SHP77 treated with DMSO at 0.1 percent for 48 hours (cell line): ENCODE measurements at places on chromosomes 2 and 18.
A peak's percentile ranks its signal among the peaks of the same experiment; 100 is the strongest.

GRCh38 chr2:207107551-207107950 lies 58.2 kb downstream of the KLF7 start:
- DNase-seq: no peak

DNA sequence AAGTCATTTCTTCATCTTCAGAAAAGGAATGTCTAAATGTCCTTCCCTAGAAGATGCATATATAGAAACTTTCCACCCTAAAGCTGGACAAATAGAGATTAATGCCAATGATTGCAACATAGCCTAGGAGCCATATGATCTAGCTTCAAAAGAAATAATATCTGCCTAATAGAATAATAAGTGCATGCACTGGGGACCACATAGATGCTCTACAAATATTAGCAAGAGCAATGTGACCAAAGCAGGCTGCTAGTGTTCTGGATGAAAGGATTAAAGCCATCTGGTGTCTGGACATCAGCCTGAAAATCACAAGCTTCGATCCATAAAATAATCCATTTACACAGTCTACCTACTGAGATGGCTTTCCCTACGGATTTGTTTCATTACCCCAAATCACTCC lies 280.1 kb upstream of the KLHL14 start:
- no peak for DNase-seq

- no peak for DNase-seq
Observed at GRCh38 chr2:136613096-136613495, 152.2 kb upstream of the THSD7B start.

DNA sequence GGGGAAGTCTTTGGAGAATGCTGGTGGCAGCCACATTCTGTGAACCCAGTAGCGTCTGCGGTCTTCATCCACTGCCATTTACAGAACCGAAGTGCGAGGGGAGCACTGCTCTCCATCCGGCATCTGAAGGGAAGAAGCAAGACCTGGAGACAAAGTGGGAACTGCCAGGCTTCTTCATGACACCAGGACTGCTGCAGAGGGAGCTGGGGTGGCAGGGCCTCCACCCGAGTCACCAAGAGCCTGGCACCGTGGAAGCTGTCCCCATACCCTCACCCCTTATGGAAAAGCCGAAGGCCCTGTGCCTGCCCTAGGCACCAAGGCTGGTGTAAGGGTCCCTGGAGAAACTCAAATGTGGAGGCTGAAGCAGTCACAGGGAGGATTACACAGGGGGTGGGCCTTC lies 79.8 kb downstream of the CIB4 start:
- no peak for DNase-seq

DNA sequence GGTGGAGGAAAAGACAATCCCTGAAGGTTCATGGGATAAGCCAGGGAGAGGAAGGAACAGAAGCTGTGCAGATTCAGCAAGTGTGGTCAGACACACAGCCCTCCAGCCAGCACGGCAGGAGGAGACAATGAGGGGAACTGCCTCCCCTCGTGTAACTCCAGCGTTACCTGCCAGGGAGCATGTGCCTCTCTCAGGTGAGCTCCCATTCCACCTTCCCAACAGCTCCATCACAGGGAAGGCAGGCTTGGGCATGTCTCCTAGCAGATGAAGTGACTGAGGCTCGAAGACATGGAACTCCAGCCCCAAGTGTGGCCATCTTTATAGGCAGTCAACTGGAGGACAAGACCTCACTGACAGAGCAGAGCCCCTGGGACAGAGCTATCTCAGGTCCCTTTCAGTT lies 47.4 kb downstream of the ZBTB7C start:
- no peak for DNase-seq

DNA sequence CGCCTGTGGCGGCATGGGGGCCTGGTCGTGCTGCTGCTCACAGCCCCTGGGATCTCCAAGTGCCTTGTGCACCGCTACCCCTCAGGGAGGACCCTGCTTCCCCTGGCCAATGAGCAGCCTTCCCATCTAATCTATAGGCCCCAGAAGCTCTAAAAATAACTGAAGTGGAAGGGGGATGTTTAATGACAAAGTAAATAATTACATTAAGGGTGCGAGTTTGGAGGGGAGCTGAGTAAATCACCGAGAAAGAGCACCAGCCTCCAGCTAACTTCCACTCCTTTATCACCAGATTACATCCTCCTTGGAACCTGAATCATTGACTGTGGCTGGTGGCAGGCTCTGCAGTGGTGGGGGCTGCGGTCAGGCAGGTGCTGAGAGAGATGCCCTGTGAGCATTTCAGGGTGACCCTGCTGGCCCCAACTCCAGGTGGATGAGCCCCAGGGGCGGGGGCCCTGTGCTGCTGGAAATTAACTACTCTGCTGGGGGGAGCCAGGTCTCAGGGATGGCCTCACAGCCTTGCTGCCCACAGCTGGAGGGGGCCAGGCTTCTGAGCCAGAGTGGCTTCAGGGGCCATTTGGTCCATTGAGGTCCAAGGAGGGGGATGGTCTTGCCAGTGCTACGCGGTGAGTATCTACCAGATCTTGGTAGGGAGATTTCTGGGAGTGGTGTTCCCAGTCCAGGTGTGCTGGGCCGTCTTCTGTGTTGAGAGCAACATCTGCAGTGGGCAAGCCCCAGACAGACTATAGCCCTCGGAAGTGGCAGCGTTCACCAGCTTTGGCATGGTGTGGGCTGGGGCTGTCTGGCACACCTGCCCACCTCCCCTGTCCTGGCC lies 74.2 kb downstream of the GLI2 start:
- no peak for DNase-seq

GRCh38 chr2:186590759-186591505 lies 1.1 kb downstream of the ITGAV start:
- peak; percentile 51 for DNase-seq

DNA sequence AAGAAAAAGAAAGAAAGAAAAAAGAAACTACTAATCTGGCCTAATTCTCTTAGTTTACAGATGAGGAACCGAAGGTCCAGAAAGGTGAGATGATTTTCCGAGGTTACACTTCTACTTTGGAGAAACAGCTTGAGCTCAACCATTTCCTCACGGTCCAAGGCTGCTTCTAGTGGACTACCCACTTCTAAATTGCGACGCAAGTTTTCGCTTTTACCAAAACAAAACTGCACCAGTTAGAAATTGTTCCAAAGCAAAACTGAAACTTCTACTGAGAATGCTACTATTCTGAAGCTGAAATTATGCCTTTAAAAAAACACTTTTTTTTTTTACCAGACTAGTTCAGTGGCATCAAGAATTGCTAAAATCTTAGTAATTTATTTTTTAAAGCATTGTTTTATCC lies 101.6 kb downstream of the INO80D start:
- no peak for DNase-seq

GRCh38 chr2:162403884-162404283 lies 60.0 kb downstream of the GCA start:
- DNase-seq: no peak

DNA sequence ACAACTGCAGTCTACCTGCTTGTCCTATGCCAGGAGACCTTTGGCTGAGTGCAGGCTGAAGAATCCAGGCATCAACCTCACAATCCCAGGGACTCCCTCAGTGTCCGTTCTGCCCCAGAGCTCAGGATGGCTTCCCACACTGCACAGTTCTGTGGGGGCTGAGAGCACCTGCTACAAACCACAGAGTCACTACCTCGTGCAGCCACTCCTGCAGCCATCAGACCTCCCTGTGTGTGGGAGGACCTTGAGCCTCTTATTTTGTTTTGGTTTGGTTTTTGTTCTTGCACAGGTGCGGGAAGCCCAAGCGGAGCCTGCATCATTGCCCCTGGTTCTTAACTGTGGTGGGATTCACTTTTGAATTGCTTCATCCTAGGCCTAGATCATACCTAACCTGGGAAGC lies 31.0 kb downstream of the NAT8 start:
- DNase-seq: no peak

GRCh38 chr2:24871852-24872333 lies 48.1 kb downstream of the ADCY3 start:
- no peak for DNase-seq

- DNase-seq: no peak
Observed at GRCh38 chr2:120934574-120935338, 199.1 kb downstream of the GLI2 start.

DNA sequence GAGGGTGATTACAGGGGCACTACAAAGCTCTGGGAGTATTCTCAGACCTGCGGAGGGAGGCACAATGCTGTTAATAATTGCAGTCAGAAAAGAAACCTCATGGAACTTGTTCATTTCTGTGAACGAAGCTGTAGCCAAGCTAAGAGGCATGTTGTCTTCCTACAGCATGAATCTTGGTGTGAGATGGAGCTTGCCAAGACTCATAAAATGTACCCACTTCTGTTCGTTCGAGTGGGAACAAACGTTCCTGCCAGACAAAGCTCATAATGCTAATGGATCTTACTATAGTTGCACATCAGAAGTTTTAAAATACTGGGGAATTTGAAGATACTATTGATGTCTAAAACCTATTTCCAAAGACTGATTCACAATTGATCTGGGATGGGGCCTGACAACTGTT lies 489.1 kb downstream of the ZEB2 start:
- DNase-seq: no peak

GRCh38 chr2:109601783-109602182 lies 12.0 kb downstream of the SEPTIN10 start:
- no peak for DNase-seq

GRCh38 chr2:111703759-111704158 lies 180.2 kb downstream of the ANAPC1 start:
- DNase-seq: no peak

DNA sequence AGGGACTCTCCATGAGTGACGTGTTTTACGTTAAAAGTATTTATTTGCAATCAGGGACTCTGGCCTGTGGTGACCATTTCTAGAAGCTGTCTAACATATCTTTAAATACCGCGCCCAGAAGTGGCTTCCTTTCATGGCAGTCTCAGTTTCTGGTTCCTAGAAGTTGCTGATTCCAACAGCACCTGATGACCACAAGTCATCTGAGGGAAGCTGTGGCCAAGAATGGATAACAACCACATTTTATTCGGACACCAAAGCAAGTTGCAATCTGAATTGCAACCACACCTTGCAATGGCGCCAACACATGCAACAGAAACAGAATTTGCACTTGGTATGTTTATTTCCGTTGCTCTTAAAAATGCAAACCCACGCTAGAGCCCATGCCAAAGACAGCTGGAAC lies 33.1 kb downstream of the MEX3C start:
- DNase-seq: no peak

GRCh38 chr18:32386471-32386870 lies 84.2 kb downstream of the GAREM1 start:
- no peak for DNase-seq

DNA sequence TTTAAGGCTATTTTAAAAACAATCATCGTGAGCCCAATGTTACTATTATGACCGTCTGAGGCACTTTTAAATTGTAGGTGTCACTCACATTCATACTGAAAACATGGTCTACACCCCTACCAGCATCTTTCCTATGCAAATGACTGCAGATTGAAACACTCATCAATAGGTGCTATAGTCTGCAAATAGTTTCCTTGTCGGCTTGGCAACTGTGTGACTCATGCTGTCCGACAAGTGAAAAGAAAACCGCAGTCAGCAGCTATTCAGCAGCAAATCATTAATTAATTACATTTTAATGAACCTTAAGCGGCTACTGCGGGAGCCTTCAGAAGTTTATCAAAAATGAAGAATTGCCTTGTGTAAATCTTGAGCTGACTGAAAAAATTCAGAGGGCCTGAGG lies 134.4 kb downstream of the FIGN start:
- no peak for DNase-seq

DNA sequence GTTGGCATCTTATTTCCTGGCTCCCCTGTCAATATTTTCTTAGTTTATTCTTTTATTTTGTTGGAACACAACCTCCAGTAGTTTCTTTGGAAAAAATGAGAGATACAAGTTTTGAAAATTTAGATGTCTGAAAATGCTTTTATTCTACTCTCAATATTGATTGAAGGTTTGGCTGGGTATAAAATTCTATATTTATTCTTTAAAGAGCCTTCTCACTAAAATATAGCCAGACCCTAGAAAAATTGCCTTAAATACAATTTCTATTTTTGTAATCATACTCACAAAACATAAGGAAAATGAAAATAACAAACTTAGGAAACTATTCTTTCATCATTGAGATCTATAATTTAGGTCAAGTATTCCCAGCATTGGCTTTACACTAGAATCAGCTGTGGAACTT lies 103.7 kb downstream of the CYP26B1 start:
- no peak for DNase-seq

- DNase-seq: no peak
Observed at GRCh38 chr2:241649927-241650326, 12.4 kb downstream of the ATG4B start.

GRCh38 chr2:240714747-240715725 lies 23.4 kb downstream of the AQP12A start:
- DNase-seq: no peak

GRCh38 chr18:2971741-2972552 lies 41.0 kb downstream of the LPIN2 start:
- no peak for DNase-seq

DNA sequence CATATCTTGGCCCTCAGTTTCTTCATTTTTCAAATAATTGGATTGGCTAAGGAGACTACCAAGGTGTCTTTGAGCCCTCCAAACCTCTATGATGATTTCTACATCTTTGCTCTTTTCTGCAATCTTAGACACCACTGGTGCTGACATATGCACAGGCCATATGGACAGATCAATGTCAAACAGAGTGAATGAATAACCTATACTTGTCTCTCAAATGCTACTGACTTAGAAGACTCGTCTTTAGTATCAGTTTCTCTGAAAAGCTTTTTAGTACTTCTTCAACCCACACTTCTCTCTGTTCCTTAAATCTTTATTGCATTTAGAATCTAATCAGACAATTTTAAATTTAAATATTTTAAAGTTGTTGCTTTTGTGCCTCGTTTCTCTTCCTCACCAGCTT lies 258.2 kb downstream of the LTBP1 start:
- DNase-seq: no peak

GRCh38 chr18:13107074-13107473 lies 111.5 kb upstream of the LDLRAD4 start:
- no peak for DNase-seq

DNA sequence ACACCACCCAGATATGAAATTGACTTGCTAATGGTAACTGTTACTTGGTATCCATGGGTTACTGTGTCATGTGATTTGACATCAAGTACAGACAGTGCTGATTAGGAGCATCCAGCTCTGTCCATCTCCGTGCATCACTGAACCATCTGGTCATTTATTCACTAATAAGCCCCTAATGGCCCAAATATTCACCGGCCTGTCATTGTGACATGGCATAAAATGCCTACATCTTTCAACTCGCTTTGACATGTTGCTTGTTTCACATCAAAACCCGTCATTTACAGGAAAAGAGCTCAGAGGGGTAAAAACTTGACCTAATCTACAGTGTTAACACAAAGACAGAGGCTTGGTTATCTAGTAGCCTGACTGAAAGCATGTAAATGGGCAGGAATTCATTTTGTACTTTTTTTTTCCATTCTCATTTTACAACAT lies 308.9 kb upstream of the ATP5MC3 start:
- no peak for DNase-seq

GRCh38 chr18:3675446-3675845 lies 225.5 kb downstream of the TGIF1 start:
- no peak for DNase-seq

GRCh38 chr18:74819433-74820059 lies 221.9 kb downstream of the ZNF407 start:
- no peak for DNase-seq

DNA sequence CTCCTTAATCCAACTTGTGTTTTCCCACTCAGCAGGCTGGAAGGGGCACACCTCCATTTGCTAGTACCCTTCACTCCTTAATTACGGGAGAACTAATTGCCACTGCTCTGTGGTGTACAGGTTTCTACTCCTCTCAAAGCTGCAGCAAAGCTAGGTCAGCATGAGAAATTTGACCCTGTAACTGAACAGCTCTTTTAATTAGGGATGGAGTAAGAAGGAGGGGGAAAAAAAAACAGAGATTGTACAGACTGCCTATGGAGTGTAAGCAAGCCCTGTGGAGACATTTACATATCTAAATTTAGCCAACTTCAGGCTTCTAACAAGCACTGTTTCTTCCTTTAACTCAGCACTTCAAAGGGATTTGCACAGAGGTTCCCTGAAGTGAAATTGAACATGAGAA lies 629.7 kb upstream of the SETBP1 start:
- no peak for DNase-seq
